Ovary (tissue), 10 donors: ENCODE measurements at places on chromosomes 4 and X. TPM values are rescaled to one million over a fixed set of nuclear protein-coding genes. Genes with fewer than 3 reads are reported as not detected.

GRCh38 chr4:147591106-147591505, 26.1 kb upstream of the TMEM184C start:
- DNase-seq = no peak
- H3K36me3 ChIP-seq = no peaks in the 10 kb centered on the region
- H3K27ac ChIP-seq = no peak overlapping the region
- no peak overlapping the region for H3K4me3 ChIP-seq

- DNase-seq = no peak
- H3K27me3 ChIP-seq = no peaks in the 10 kb centered on the region
- no peak overlapping the region for H3K4me3 ChIP-seq
- peaks cover 11% of the 10 kb centered on the region for H3K4me1 ChIP-seq
- H3K27ac ChIP-seq = no peak overlapping the region
- no peaks in the 10 kb centered on the region for H3K36me3 ChIP-seq
Observed at GRCh38 chr4:101240099-101240498, 107.2 kb downstream of the PPP3CA start.

GRCh38 chr4:7420661-7421040, 14.1 kb downstream of the PSAPL1 start:
- H3K27me3 ChIP-seq = no peaks in the 10 kb centered on the region
- H3K4me3 ChIP-seq = no peak overlapping the region
- no peak overlapping the region for H3K27ac ChIP-seq
- H3K36me3 ChIP-seq = no peaks in the 10 kb centered on the region
- H3K4me1 ChIP-seq = no peaks in the 10 kb centered on the region
- DNase-seq = peak; percentile 21

The FGFBP2 gene
- 0.71 TPM for total RNA-seq

- H3K27ac ChIP-seq = peak overlapping the region; percentile 97
- H3K27me3 ChIP-seq = no peaks in the 10 kb centered on the region
- peak overlapping the region; percentile 91 for H3K4me3 ChIP-seq
- no peak for DNase-seq
- no peaks in the 10 kb centered on the region for H3K36me3 ChIP-seq
- no peaks in the 10 kb centered on the region for H3K4me1 ChIP-seq
Observed at GRCh38 chr4:13484749-13485221, 645 bp upstream of the RAB28 start.

DNA sequence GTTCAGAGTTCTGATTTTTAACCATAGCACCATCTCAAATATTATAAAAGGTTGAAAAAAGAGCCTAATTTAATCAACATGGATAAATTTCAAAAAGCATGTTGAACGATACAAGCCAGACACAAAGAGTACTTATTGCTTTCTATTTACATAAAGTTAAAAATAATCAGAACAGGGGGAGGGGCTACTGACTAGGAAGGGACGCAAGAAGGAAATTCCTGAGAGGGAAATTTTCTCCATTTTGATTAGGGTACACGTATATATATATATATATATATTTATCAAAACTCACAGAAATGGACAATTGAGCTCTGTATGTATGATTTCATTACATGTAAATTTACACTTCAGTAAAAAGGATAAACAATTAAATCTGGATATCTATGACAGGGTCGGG, 482 bp upstream of the MBTPS2 start:
- H3K4me1 ChIP-seq = no peaks in the 10 kb centered on the region
- no peaks in the 10 kb centered on the region for H3K36me3 ChIP-seq
- no peak for DNase-seq
- H3K4me3 ChIP-seq = peak overlapping the region; percentile 49
- no peaks in the 10 kb centered on the region for H3K27me3 ChIP-seq

GRCh38 chr4:48041535-48042137, 25.1 kb downstream of the NIPAL1 start:
- no peak overlapping the region for H3K27ac ChIP-seq
- H3K27me3 ChIP-seq = no peaks in the 10 kb centered on the region
- no peak overlapping the region for H3K4me3 ChIP-seq
- H3K36me3 ChIP-seq = no peaks in the 10 kb centered on the region
- no peak for DNase-seq
